ENCODE measurements at places on chromosomes 3 and 15.

DNA sequence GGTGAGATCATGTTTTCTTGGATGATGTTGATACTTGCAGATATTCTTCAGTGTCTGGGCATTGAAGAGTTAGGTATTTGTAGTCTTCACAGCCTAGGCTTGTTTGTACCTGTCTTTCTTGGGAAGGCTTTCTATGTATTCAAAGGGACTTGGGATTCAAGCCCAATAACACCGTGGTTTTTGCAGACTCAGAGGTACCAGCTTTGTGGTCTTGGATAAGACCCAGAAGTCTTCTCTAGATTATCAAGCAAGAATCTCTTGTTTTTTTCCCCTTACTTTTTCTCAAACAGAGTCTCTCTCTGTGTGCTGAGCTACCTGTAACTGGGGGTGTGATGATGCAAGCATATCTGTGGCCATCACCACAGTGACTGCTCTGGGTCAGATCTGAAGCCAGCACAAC is 42.7 kb upstream of the CCK start:
- no peak for DNase-seq

DNA sequence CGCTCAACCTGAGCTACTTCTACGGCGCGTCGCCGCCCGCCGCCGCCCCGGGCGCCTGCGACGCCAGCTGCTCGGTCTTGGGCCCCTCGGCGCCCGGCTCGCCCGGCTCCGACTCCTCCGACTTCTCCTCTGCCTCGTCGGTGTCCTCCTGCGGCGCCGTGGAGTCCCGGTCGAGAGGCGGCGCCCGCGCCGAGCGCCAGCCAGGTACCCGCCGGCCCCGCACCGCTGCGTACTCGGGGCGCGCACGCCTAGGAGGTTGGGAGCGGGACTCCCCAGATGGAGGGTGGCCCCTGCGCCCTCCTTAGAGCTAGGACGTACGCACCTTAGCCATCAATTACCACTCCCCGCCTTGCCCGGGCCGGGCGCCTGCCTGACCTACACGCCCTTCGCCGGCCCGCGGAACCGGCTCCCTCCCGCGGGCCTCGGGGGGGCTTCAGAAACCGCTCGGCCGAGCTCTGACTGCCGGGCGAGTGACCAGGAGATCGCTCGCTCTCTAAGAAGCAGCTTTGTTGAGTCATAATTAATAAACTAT is 466 bp downstream of the NFKBIZ start:
- peak; percentile 27 for DNase-seq

GRCh38 chr3:140204271-140204984 is 269.4 kb downstream of the CLSTN2 start:
- no peak for DNase-seq

- DNase-seq, result no peak
These were observed 18.0 kb upstream of the EBLN2 start for GRCh38 chr3:73043414-73043813.

GRCh38 chr3:33658991-33659848 is 58.8 kb downstream of the CLASP2 start:
- DNase-seq, result peak; percentile 1

GRCh38 chr3:193970773-193971206 is 165.2 kb upstream of the HES1 start:
- DNase-seq, result no peak

- DNase-seq, result no peak
These were observed 3.6 kb downstream of the SOX14 start for GRCh38 chr3:137767538-137768360.

- DNase-seq, result no peak
These were observed 951.4 kb downstream of the PLOD2 start for GRCh38 chr3:145209561-145209960.

- no peak for DNase-seq
These were observed 90.1 kb upstream of the PRR23C start for GRCh38 chr3:139134678-139135372.

DNA sequence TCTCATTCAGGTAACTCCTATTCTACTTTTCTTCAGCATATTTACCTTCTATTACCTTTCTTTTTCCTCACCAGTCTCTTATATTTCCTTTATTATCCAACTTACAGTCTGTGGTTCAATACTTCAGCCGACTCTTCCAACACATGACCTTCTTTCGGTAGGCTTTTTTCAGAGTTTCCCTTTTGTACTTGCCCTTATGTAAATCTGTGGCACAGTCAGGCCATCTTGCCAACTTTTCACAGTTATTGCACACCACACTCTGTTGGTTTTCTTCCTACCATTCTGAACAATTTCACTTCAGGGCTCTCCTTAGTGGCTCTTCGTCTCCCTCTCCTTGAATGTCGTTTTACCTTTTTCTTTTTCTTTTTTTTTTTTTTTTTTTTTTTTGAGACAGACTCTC is 427.8 kb downstream of the LPP start:
- DNase-seq, result no peak

DNA sequence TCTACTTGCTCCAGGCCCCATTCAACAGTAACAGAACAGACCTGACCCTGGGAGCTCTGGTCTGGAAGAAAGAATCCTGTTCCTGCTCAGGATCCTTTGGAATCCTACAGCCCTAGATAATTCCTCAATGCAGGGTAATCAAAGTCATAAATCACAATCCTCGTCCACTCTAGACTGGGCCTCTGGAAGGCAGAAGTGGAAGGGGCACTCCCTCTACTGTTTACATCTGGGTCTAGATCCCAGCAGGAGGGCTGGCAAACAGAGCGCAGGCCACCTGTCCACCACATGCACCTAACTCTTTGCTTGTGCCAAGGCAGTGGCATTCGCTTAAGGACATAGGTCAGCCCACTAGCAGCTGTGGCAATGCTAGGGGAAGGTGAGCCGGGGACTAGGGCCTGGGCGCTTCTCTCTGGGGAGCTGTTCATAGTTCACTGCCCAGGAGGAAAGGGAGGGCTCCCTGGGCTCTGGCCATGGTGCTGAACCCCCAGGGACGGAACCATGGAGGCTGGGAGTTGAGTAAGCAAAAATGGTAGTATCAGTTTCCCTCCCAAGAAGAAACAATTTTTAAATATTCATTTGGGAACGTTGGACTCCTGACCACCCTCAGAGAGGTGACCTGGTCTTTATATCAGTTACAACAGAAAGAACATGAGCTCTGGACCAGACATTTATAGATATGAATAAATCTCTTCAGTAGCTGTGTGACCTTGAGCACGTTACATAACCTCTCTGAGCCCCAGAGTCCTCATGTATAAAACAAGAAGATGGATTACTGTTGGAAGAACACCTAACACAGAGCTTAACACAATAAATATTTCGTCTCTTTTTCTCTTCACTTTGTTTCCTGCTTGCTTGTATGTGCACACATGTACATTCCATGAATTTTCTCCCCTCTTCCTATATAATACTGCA is 90.2 kb downstream of the NTRK3 start:
- DNase-seq, result no peak

DNA sequence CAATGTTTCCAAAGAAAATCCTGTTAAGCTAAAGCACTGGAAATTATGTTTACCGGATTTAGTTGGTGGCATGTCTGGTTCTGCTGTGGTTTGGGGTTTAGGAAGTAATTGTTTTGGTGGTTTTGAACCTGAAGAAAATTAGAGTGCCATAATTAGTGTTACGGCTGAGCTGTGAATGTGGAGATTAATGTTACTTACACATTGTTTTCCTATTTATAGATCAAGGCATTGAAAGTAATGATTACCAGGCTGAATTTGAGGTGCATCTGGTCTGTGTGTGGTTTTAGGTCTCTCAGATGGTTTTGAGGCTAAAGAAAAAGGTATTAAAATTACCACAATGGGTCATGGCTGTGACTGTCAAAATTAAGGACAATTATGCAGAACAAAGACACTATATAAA is 128.9 kb downstream of the TFG start:
- DNase-seq, result no peak

DNA sequence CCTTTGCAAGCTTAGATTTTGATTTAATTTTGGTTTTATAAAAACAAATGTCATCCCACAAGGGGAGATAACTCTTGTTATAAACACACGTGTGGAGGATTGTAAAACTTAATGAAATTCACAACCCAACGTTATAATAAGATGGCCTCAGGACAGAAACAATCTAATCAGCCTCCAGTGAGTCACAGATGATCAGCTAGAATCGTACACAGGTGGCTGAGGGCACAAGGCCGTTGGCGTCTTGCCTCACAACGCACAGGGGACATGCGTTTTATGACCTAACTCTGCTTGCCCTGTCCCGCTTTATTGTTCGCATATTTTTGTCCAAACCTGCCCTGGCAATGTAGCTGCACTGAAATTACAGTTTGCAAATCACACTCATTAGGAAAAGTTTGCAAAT is 121.9 kb upstream of the PDZRN3 start:
- no peak for DNase-seq

DNA sequence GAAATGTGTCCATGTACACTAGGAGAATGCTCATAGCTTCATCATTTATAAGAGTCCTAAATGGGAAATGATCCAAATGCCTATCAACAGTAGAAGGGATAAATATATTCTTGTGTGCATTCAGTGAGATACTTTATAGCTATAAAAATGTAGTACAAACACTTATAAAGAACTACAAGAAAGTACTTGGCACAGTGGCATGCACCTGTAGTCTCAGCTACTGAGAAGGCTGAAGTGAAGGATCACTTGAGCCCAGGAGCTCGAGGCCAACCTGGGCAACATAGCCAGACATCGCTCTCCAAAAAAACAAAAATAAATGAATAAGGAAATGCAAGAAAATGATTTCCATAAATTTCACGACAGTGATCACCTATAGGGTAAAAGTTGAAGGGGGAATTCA is 3.6 kb upstream of the FBXL2 start:
- no peak for DNase-seq

DNA sequence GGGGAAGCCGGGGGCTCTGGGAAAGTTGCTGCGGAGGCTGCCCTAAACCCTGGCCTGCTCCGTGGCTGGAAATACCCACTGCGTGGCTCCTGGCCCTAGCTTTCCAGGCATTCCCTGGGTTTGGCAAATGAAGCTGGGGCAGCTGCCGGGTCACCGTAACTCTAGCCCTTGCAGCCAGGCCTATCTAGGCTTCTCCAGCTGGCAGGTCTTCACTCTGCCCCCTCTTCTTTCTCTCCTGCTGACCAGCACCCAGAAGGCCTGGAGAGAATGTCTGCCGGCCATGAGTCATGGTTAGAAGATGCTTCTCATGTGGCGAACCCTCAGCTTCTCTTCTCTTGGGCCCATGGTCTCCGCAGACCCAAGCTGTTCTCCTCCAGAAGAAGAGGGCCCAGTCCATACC is 5.6 kb upstream of the DLL4 start:
- no peak for DNase-seq

GRCh38 chr3:159627634-159628033 is 361.0 kb upstream of the IL12A start:
- DNase-seq, result no peak

DNA sequence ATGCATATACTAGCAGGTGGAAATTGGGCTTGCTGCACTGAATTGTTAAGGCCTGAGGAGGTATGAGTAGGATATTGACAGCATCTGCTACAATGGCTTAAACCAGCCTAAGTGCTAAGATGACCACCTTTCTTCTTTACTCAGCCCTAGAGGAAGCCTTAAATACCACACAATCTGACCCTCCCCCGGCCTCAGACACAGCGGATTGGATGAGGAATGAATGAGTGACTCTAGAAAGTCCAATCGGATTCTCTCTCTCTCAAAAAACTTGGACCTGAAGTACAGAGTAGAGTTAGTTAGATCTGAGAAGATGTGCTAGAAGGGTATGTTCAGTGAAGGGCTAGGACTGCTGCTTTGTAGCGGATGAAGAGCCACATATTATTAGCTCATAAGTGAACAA is 39.9 kb upstream of the C3orf49 start:
- DNase-seq, result no peak

GRCh38 chr3:52190294-52191074 is 7.5 kb upstream of the ALAS1 start:
- no peak for DNase-seq

DNA sequence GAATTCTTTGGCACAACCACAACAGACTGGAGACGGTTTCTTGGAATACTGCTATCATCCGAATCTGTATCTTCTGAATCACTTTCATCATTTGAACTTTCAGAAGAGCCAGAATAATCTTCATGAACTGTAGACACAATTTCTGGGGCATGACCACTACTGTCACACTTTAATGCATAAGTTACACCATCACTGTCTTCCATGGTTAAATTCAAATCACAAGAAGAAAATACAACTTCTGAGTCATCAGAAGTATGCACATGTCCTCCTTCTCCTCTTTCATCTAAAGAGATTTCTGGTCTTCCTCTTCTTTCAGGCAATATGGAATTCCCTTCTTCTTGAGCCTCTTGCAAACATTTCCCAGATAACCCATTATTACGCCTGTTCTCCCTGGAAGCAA is 42.5 kb downstream of the SETD2 start:
- no peak for DNase-seq

- no peak for DNase-seq
These were observed 29.1 kb upstream of the VIPR1 start for GRCh38 chr3:42473083-42473932.

DNA sequence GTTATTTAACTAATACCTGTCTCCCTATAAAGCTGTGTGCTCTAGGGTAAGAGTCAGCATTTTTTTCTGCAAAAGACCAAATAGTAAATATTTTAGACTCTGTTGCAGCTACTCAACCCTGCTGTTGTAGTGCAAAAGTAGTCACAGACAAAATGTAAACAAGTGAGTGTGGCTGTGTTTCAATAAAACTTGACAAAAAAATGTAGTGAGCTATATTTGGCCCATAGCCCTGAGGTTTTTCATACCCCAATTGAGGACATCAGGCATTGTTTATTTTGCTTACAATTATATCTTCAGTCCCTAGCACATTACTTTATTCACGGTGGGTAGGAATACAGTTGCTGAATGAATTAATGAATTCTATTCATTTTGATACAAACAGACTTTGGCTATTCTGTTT is 58.7 kb upstream of the TBC1D5 start:
- no peak for DNase-seq

DNA sequence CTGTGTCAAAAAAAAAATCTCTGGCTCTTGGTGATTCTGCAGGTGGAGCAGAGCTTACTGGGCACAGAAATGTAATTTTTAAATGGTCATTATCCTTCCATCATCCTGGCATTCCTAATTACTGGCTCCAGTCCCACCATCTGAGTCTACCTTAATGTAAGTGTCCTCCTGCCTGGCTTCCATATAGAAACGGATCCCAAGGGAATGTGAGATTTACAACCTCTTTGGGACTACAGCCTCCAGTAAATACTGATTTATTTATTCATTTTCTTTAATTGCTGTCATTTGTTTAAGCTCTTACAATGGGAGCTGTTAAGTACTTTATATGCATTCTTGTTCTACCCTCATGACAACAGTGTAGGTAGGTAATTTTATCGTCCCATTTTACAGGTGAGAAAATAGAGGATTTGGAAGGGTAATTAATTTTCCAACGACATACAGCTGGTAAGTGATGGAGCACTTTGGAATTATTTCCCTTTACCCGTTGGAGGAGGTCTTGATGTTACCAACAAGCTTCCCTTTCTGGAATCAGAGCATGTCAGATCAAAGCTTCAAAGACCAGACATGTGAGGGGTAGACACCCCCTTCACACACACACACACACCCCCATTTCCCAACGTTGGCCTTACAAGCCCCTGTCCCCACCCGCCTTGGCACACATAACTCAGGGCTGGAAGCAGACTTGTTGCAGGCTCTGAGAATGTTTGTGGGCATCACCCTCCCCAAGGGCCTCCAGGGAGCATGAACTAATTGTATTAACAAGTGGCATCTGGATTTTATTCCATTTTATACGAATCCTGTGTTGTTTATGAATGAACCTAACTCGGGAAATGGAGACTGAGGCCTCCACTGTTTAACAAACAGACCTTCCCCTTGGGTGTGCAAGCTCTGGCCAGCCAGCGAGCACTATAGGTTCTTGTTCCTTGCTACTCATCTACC is 116.9 kb downstream of the ALDH1A2 start:
- no peak for DNase-seq

GRCh38 chr3:98918586-98918985 is 17.1 kb upstream of the DCBLD2 start:
- DNase-seq, result no peak
